Activated CD8-positive, alpha-beta memory T cell treated with anti-CD3 and anti-CD28 coated beads for 1 hour (primary cell): ENCODE measurements at places on chromosomes 2 and 18.
A peak's percentile ranks its signal among the peaks of the same experiment; 100 is the strongest.

GRCh38 chr2:237432484-237433092 lies 18.6 kb upstream of the COL6A3 start:
- peak; percentile 73 for DNase-seq

DNA sequence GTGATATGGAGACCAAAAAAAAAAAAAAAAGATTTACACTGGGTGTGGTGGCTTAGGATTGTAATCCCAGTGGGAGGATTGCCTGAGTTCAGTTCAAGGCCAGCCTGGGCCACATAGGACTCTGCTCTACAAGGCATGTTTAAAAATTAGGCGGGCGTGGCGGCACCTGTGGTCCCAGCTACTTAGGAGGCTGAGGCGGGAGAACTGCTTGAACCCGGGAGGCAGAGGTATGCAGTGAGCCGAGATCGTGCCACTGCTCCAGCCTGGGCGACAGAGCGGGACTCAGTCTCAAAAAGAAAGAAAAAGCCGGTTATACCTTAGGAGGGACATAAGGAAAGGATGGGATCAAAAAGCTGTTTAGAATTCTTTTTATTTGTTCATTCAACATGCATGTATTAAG lies 707 bp upstream of the SPDYA start:
- DNase-seq = no peak

GRCh38 chr2:64331114-64331645 lies 122.8 kb upstream of the LGALSL start:
- no peak for DNase-seq

DNA sequence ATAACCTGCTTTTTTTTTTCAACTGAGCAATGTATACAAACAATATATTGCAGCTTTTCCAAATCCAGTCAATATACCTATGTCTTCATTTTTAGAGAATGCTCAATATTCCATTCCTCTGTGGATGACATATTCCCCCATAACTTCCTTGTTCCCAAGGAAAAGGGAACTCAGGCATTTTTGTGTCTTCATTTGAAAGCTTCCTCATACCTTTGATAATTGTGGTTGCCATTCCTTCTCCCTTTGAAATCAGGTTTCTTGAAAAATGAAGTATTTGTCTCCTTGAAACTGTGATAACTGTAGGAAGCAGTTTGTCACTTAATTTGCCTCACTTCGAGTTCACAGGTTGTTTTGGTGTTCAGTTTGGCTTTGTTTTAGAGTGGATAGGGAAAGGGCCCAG lies 13.5 kb downstream of the ELAC1 start:
- no peak for DNase-seq

DNA sequence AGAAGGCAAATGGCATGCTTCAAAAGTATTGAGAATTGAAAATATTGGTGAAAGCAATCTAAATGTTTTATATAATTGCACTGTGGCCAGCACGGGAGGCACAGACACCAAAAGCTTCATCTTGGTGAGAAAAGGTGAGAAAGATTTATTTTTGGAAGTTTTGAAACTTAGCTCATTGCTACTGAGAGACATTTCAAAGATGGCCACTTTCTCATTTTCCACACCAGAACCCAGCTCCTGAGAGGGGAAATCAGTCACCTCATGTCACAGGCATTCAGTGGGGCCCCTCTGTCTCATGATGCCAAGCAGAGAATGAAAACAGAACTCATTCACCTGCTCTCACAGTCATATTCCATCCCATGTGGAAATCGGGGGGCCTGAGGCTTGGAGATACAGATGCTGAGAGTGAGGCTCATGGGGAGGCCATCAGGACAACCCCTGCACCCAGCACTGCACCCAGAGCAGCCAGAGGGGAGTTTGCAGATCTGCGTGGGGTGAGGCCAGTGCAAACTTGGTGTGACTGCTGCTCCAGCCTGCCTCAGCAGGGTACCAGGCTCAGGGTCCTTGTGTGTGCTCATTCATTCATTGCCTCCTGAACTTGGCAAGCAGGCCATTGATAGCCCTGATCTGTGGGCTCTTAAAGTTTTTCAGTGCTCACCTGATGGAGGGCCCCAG lies 31.4 kb downstream of the IL18R1 start:
- no peak for DNase-seq

DNA sequence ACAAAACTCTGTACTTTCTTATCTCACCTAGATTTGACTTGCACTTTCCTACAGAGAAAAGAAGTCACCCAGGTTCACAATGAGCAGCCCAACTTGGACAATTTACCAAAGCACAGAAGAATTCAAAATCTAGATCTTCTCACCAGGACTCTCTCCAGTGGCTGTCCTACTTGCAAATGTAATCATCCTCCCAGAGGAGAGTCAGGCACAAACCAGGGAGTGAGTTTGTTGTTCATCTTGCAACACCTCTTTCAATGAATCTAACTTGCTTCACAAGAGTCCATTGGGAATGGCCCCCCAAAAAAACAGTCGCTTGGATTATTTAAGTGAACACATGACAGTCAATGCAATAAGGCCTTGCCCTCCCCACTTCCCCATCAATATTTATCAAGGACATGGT lies 144.6 kb downstream of the ATL2 start:
- DNase-seq = no peak

GRCh38 chr2:239051891-239052445 lies 204.1 kb downstream of the TWIST2 start:
- no peak for DNase-seq

- DNase-seq = no peak
Measured at GRCh38 chr2:226971770-226972169, 135.9 kb downstream of the RHBDD1 start.

DNA sequence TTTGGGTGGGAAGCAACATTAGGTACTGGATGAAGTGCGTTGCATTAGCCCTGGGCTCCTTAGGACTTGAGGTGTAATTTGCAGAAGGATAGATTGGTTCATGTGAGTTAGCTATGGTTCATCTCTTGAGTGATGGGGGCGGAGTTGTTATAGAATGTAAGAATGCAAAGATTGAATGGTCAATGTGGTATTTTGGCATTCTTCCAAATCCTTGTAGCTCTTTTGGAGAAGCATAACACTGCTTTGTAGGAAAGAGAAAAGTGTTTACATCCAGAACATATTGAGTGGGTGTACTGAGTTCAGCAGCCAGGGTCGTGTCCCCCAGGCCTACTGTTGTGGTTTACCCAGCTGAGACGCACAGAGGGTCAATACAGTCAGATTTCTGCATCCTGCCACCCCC lies 173.5 kb downstream of the FMNL2 start:
- DNase-seq = no peak

GRCh38 chr2:239190921-239191885 lies 209.6 kb downstream of the HDAC4 start:
- no peak for DNase-seq

DNA sequence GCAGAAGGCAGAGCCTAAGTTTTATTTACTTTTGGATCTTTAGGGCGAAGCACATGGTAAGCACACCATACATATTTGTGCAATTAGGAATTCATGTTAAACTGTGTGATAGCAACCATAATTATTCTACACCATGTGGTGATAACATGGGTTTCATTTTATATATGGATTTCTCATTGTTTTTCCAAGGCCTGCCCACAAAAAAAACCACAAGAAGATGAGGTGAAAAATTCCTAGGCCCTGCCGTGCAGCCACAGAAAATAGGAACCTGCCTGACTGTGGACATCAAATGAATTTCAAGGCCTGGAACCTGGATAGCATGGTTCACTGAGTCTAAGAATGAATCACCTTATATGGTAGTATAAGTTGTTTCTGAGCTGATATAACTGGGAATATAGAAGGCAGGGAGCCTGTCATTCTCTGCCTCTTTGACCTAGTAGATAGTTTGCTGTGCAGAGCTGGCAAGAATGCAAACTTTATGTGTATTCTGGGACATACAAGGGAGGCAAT lies 22.4 kb upstream of the SSB start:
- no peak for DNase-seq

DNA sequence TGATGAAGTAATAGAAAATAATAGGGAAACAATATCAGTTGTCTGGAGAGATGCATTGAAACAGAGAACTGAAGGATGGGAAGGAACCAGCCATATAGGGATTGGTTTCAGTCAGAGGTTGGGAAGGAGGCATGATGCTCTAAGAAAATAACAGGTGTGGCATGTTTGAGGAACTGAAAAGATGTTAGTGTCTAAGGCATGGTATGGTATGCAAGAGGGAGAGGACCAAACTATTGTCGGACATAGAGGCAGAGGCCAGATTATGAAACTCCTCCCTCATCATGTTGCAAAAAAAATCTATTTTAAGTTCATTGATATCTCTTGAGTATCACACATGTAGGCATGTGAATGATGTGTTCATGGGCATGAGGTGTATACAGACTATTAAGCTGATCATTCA lies 48.9 kb upstream of the EMILIN2 start:
- no peak for DNase-seq

DNA sequence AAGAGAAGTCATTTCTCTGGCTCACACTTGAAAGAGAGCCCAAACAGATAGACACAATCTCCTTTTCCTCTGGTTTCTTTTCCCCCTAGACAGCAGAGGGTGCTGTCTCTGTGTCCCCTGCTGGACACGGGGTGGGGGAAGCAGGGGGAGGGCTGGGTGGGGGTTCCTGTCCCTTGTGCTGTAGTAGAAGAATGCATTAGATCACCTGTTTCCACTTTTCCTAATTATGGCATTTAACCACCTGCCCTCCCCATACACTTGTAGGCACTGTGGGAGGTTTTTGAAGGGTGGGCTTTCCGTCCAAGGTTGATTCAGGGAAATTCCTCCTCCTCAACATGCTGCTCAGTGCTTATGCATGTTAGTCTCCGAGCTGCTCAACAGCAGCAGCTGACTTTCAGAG lies 206.2 kb upstream of the EPAS1 start:
- no peak for DNase-seq

GRCh38 chr2:1989216-1989615 lies 244.9 kb upstream of the PXDN start:
- DNase-seq = no peak

DNA sequence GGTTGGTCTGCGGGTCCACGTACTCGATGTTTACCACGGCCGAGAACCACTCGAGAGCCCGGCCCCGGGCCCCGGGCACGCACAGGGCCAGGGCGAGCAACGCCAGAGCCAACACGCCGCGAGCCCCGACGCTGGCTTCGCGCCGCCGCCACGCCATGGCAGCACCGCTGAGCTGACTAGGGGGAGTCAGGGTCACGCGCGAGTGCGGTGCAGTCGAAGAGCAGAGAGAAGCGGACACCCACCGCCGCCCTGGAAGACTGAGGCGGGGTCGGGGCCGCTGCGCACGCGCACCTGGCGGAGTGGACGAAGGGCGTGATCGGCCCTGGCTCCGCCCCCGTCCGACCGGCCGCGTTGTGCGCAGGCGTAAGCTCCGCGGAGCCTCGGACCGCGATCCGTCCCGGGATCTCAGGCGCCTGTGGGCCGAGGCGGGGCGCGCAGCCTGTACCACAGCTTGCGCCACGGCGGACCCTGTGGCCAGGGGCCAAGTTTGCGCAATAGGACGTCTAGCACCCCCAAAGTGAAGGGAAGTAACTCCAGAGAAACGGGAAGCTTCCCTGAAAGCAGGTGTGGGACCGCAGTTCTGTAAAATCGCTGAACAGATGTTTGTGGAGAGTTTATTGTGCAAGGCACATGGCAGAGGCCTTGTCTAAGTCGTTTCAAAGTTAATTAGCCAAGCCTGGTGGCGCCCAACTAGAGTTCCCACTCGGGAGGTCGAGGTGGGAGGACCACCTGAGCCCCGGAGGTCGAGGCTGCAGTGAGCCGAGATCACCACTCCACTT lies at the start of gene RNF149:
RNF149 (minus strand) TSS at position 270 of the 779 bp plus-strand sequence; CDS start at position 157, 113 bp downstream.
- DNase-seq = peak; percentile 91

GRCh38 chr2:230864605-230865306 lies at the start of gene ITM2C:
TSS of gene ITM2C (plus strand) at chr2:230864942. CDS start at chr2:230865026, 84 bp downstream.
- peak; percentile 62 for DNase-seq

- no peak for DNase-seq
Measured at GRCh38 chr2:64201151-64201550, 56.9 kb upstream of the PELI1 start.

DNA sequence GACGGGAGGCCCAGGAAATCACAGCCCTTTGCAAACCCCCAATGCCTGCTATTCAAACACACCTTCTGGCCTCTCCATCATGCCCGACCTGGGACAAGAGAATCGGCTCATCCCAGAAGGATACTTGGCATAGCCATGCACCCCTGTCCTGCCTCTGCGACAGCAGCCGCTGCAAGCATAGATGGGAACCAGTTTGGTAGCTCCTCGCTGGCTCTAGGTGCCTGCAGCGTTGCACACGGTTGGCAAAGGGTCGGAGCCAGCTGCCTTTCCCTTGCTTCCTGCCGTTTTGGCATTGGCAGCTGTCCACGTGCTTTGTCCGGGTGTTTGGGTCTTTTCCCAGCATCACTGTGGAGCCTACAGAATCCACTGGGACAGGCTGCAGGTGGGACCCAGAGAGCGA lies 76.9 kb downstream of the TWIST2 start:
- DNase-seq = no peak

DNA sequence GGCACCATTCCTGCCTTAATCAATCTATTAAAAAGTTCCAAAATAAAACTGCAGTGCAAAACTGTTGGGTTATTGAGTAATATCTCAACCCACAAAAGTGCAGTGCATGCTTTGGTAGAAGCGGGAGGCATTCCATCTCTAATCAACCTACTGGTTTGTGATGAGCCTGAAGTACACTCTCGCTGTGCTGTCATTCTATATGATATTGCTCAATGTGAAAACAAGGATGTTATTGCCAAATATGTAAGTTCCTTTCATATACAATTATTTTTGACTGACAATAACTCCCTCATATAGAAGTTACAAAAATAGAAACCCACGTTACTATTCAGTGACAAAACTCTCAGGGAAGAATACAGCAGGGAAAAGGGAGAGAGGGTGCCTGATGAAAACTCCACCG lies 43.0 kb downstream of the OSGEPL1 start:
- DNase-seq = no peak

DNA sequence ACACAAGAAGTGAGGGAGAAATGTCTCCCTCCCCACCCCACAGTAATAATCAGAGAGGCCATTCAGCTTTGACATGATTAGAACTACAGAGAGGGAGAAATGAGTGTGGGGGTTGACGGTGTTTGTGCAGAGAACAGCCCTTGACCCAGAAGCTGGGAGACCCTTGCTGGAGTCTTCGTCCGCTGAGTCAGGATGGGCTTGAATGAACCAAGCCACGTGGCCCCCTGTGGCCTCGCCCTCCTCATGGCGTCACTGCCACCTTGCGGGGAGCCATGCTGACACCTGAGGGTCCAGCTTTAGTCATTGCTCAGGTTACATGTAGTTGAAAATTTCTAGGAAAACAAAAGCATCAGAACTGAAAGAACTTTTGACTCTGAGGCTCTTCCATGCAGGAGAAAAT lies 101.2 kb downstream of the DGKD start:
- no peak for DNase-seq

- no peak for DNase-seq
Measured at GRCh38 chr18:56804395-56804794, 153.2 kb downstream of the WDR7 start.

- no peak for DNase-seq
Measured at GRCh38 chr18:8987241-8987640, 115.3 kb upstream of the NDUFV2 start.

GRCh38 chr2:198657512-198658121 lies 800.1 kb downstream of the SATB2 start:
- no peak for DNase-seq
